ENCODE measurements at places on chromosomes 13 and 19.

GRCh38 chr13:48559638-48560320 is 26.9 kb upstream of the RCBTB2 start:
- DNase-seq = no peak

DNA sequence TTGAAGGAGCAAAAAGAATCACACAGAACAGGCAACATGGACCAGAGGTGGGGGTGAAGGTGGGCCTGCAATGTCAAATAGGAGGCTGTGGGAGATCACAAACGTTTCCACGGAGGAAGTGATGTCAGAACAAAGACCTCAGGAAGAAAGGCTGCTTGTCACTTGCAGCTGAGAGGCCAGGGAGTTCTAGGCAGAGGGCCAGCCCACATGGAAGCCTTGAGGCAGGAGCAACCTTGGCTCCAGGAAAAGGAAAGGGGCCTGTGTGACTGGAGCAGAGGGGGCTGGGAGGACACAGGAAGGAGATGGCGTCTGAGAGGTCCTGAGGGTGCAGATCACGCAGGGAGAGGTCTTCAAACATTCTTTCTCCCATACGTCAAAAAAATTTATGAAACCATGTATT is 16.3 kb downstream of the ZNF160 start:
- no peak for DNase-seq

DNA sequence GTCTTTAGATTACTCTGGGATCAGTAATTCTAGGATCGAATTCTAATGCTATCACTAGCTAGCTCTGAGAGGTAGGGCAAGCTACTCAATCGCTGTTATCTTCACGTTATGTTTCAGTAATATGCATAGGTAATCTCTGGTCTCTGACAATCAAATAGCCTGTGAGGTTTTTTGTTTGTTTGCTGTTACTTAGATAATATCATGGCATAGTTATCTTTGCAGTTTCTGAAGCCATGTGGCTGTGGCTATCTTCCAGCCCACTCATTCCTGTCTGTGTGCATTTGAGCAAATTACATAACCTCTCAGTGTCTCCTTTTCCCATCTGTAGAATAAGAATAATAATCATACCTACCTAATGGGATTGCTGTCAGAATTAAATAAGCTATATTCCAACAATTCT is 330.2 kb downstream of the PCDH9 start:
- no peak for DNase-seq

GRCh38 chr13:105207572-105208293 is 1327.7 kb downstream of the EFNB2 start:
- DNase-seq = no peak

GRCh38 chr13:76023652-76024051 is 387.5 kb downstream of the LMO7 start:
- no peak for DNase-seq

DNA sequence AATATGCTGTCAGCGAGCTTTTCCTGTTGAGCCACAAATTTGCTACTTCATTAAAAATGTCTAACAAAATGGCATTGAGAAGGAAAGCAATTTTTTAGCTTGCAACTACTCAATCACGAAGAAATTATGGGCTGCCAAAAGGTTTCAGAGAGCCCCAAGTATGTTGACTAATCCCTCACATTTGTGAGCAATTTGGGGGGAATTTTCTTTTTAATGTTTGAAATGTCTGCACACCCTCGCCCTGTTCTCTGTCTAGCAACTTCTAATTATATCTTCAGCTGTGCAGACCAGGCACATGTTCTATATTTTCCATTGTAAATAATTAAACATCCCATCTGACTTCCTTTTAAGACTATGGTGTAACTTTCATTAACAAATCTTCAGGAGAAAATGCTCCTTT is 192.9 kb downstream of the DCT start:
- DNase-seq = no peak

DNA sequence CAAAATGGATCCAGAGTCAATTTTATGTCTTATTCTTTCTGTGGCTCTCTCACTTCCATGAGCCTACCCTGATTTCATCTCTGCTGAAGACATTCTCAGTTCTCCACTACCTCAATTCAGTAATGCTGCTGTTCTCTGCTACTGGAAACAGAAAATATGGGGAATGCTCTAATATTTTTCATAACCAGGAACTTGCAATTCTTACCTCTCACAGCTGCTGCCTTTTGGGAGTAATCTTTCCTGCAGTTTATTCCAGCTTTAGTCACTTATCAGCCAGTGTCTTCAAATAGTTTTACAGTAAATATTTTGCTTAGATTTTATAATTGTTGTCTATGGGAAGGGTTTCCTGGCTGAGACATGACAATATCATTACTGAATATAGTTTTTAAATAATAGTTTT is 145.1 kb upstream of the UFM1 start:
- no peak for DNase-seq

- DNase-seq = no peak
These were observed 8.8 kb downstream of the TPT1 start for GRCh38 chr13:45332036-45332830.

DNA sequence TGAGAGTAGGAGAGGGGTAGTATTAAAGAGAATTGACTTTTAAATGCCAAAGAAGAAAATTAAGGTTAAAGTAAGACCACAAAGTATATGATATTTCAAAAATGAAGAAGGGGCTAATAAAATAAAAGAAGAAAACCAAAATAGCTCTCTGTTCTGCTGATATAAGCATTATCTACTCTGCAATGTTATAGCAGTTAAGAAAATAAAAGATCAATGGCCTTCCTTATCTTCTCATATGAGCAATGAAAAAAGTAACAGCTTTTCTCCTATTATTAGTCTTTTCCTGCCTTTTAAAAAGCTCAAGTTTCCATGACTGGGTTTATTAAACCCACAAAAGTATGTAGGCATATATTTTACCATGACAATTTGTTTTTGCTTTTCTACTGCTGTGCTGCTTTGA is 126.4 kb downstream of the TBC1D4 start:
- no peak for DNase-seq

GRCh38 chr19:53254411-53255341 is at the start of gene ZNF677:
ZNF677 (minus strand) TSS chr19:53254873; CDS start chr19:53251550, 3,323 bp downstream.
- peak; percentile 72 for DNase-seq

DNA sequence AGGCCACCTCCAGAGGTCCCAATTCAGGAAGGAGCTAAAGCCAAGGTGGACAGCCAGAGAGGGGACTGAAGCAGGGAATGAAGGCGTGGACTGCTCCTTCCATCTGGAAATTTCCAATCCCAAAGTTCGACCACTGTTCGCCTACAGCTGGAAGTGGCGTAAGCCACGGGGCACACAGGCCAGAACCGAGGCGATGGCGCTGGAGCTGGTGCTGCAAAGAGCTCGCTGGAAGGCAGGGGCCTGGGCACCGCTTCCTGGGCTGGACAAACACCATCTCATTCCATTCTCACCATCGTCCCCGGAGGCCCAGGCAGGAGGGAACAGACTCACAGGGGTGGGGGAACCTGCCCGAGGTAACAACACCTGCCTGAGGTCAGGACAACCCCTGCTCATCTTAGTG is 4.2 kb downstream of the MAP2K2 start:
- DNase-seq = no peak
